ENCODE measurements at places on chromosomes 1 and 21. TPM values are rescaled to one million over a fixed set of nuclear protein-coding genes. Genes with fewer than 3 reads are reported as not detected.

DNA sequence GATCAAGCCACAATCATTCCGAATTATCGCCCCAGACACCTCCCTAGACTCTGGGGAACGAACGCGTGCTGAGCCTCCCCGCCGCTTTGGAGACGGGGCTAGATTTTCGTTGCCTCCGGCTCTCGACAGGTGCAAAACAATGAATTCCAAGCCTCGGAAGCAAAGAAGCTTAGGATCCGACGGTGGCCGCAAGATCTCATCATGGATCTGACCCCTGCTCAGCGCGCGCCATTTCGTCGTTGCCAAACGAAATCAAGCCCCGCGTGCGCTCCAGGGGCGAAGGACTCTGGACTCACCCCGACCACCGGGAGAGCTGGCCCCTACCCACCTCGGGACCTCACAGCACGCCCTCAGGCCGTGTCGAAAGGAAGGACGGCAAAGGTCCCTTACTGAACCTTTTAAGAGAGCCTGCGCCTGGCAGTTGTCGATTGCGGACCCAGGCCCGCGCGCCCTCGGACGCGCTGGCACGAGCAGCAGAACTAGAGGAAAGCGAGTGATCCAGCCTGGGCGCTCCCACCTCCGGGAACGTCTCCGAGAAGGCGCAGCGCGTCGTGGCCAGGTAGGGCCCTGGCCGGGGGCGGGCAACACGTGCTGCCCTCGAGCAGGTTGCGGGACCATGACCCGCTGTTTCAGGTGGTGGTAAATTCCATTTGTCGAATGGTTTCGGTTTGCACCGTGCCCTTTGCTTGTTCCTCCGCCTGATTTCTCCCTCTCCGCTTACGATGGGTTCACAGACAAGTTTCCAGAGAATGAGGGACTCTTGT, 1.6 kb upstream of the RUNX3 start:
- DNase-seq, result no peak

- DNase-seq, result no peak
These were observed 141.4 kb upstream of the ETS2 start for GRCh38 chr21:38664315-38664714.

- DNase-seq, result peak; percentile 34
These were observed 6.1 kb downstream of the STRIP1 start for GRCh38 chr1:110040548-110040947.

Gene IVNS1ABP
- 86.2 TPM for total RNA-seq

Gene OPRD1
- not detected for total RNA-seq

GRCh38 chr1:65195495-65196417, 47.8 kb downstream of the AK4 start:
- no peak for DNase-seq

DNA sequence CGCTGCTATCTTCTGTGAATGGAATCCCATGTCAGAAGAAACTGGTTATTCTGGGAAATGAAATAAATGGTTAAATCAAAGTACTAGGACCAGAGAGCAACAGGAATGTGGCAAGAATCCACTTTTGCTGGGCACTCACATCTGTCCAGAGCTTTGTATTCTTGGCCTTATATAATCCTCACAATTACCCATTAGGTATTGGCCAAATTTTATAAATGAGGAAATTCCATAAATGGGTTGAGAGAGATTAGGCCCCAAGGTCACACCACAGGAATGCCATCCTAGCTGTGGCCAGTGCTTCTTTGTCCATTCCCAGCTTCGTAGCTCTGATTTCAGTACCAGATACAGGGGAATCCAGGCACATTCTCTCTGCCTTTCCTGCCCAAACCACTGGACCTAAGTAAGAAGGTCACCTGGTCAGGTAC, 76.1 kb upstream of the HOOK1 start:
- DNase-seq, result no peak

DNA sequence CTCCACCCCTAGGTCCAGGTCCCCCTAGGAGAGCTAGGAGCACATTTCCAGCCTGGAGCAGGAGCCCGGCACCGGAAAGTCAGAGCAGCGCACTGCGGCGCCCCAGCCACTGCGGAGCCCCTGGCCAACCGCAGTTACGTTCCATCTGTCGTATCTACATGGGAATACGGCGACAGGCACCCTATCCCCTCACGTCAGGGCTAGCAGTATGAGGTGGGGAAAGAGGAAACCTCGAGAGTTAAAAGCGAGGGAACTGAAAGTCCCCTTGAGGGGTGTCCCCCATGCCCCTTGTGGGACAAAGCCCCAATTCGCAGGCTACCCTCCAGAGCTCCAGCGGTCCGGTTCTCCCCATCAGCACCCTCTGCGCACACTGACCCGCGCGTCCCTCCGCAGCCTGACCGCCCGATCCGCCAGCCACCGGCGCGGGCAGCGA, 995 bp downstream of the COLGALT2 start:
- peak; percentile 26 for DNase-seq

Gene DRAM2
- total RNA-seq, result 73.3 TPM

Gene ADORA1
- total RNA-seq, result not detected

Gene APCS
- total RNA-seq, result not detected

Gene POTED
- total RNA-seq, result not detected

Gene RPL11
- 1,644 TPM for total RNA-seq

DNA sequence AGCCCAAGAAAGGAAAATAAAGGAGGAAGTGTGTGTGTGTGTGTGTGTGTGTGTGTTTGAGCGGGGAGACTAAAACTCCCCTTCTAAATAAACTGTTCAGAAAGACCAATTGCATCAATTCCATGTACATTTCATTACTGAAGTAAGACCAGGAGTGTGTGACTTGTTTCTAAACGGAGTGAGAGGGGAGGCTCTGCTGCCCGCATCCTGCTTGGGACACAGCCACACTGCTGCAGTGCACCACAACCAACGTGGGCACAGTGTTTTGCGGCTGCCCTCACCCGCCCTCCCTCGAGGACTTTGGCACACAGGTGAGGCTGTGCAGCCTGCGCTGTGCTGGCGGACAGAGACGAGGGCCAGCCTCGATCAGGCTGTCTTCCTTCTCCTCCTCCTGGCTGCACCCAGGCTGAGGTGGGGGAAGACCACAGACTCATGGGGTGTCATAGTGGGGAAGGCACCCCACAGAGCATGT, 31.0 kb upstream of the H6PD start:
- DNase-seq, result peak; percentile 74

- DNase-seq, result no peak
These were observed 34.2 kb downstream of the VWA5B1 start for GRCh38 chr1:20324704-20325406.

- no peak for DNase-seq
These were observed 25.0 kb upstream of the COL18A1 start for GRCh38 chr21:45379901-45380330.

Gene GNG4
- 13.9 TPM for total RNA-seq

- no peak for DNase-seq
These were observed 1.3 kb downstream of the FGR start for GRCh38 chr1:27633640-27634176.

DNA sequence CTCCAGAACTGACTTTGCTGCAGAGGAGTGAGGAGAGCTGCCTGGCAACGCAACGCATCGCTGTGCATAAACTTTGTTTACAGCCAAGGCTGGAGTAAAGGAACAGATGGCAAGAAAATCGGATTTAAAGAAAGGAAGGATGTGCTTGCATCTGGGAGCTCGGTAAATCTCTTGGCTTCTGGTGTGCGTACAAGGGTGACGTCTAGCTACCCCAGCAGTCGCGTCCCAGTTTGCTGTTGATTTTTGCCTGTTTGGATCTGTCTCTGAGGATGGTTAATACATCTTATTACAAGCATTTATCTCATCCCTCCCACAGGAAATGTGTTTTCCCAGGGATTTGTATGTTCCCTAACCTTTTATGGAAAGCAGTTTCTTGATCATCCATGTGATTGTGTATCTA, 73.3 kb upstream of the RALGPS2 start:
- no peak for DNase-seq

Gene ADCY10
- total RNA-seq, result 0.12 TPM

Gene KCNE2
- total RNA-seq, result 0.69 TPM

DNA sequence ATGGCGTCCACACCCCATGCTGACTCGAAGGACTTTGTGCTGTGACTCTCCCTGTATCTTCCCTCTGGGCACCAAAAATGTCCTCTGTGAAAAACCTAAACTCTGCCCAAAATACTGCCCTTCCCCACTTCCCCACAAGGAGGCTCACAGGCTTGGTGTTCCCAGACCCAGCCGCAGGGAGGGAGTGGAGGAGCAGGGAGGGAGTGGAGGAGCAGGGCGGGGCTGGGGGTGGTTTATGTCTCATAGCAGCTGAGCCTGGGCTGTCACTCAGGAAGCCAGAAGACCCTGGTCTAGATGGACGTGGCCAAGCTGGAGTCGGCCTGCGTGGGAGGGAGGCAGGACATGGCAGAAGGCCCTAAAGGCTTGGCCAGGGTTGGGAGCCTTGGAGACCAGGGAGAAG, 461.7 kb downstream of the PTPRU start:
- no peak for DNase-seq

DNA sequence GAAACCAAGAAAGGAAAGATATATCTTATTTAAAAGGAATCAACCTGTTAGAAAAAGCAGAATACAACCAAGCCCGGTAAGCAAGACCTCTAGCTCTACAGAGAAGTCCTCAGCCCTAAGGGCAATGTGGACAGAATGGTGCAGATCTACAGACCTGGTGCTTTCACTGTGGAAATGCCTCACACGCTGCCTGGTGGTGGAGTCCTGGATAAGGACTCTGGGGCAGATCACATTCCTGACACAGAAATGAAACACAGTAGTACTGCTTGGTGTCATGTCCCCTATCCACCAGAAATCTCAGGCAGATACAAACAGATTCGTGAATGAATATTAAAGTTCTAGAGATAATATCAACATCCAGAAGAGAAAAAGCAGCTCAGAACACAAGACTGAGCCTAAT, 6.8 kb downstream of the CNN3 start:
- no peak for DNase-seq

Gene LCE2D
- total RNA-seq, result not detected

Gene ICOSLG
- total RNA-seq, result 2.6 TPM

GRCh38 chr1:154145986-154146385, 8.9 kb downstream of the NUP210L start:
- no peak for DNase-seq

Gene CD160
- not detected for total RNA-seq

Gene IL19
- not detected for total RNA-seq

DNA sequence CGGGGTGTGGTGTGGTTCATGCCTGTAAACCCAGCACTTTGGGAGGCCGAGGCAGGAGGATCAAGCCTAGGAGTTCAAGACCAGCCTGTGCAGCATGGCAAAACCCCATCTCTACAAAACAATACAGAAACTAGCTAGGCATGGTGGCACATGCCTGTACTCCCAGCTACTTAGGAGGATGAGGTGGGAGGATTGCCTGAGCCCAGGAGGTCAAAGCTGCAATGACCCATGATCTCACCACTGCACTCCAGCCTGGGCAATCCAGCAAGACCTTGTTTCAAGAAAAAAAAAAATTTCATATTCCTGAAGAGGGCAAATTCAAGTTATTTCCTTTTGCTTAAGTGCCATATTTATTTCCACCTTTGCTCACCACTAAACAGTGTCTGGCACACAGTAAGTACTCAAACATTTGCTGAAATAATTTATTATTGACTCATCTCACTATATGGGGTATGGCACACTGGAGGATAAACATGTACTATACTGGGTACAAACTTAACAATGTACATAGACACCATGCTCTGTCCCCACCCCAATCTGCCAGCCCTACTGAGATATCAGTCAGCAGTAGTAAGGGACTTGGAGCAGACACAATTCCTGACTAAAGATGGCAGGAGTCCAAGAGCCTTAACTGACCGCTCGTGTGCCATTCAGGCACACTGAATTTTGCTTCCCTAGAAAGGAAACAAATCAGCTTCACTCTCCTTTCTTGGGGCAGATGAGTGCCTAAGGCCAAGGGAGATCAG, 15.5 kb downstream of the MEAF6 start:
- DNase-seq, result no peak

Gene TAF12
- 23.9 TPM for total RNA-seq

Gene KIF21B
- 101 TPM for total RNA-seq

GRCh38 chr1:77188770-77189169, 30.5 kb downstream of the PIGK start:
- DNase-seq, result no peak

- DNase-seq, result no peak
These were observed 19.7 kb upstream of the TBX15 start for GRCh38 chr1:119007670-119008482.

DNA sequence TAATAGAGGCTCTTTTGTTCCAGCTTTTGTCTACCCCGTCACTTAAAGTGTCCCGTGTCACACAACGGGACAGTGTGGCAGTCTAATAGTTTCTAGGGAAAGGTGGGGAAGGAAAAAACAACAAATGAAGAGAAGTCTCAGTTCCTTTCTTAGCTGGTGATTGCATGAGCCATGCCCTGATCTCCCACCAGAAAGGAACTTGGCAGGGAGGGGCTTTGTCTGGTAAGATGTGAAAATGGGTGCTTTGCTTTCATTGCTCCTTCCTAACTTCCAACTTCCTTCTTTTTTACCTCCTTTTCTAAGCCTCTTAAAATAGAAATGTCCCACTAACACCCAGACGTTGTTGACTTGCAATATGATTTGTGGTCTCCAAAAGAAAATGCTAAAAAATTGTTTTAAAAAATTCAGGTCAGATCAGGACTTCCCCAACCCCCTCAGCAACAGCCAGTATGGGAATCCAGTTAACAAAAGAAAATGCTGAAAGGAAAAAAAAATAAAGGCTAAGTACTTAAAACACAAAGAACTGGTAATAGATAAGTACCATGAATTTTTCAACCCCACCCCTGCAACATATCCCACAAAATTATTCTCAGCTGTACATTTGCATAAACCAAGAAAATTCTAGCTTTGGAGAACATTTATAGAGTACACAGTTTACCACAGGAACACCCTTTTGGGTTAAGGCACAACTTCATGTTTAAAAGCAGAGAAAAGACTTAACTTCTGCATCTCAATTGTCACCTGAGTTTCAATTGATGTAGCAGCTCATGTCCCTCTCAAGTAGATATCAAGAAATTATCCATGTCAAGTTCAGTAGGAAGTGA, 106.2 kb downstream of the NIBAN1 start:
- no peak for DNase-seq

- DNase-seq, result no peak
These were observed 30.6 kb downstream of the FYB2 start for GRCh38 chr1:56788588-56788987.

GRCh38 chr21:35294231-35294898, 245.3 kb upstream of the RUNX1 start:
- no peak for DNase-seq

Gene SH2D1B
- 0.32 TPM for total RNA-seq

GRCh38 chr21:44295163-44295573, 4.7 kb upstream of the PFKL start:
- DNase-seq, result no peak

Gene CELA2A
- total RNA-seq, result not detected

Gene HFM1
- total RNA-seq, result not detected

- DNase-seq, result no peak
These were observed 302.3 kb upstream of the NRIP1 start for GRCh38 chr21:15367061-15367626.

DNA sequence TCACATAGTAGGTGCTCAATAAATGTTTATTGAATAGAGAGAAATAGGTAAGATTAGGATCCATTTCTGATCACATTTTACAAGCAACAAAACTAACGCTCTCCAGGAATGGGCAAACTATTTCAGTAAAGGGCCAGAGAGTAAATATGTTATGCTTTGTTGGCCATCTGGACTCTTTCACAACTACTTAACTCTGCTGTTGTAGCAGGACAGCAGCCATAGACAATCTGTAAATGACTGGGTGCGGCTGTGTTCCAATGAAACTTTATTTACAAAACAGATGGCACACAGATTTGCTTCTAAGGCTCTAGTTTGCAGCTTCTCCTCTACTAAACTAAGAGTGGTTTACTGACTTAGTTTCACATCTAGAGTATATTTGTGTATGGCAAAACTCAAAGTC, 83.0 kb upstream of the BACH1 start:
- no peak for DNase-seq
